ENCODE measurements at places on chromosomes 13 and 19.

DNA sequence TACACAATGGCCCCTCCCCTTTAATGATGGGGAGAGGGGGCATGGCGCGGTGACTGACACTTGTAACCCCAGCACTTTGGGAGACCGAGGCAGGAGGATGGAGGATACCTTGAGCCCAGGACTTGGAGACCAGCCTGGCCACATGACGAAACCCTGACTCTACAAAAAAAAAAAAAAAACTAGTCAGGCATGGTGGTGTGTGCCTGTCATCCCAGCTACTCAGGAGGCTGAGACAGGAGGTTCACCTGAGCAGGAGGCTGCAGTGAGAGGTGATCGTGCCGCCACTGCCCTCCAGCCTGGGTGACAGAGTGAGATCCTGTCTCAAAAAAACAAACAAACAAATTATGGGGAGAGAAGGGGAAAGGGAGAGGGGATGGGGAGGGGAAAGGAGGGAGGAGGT, 13.8 kb upstream of the ZBTB7A start:
- no peak overlapping the region for H3K27ac ChIP-seq
- DNase-seq = no peak
- no peak overlapping the region for H3K4me3 ChIP-seq
- H3K27me3 ChIP-seq = no peaks in the 10 kb centered on the region

DNA sequence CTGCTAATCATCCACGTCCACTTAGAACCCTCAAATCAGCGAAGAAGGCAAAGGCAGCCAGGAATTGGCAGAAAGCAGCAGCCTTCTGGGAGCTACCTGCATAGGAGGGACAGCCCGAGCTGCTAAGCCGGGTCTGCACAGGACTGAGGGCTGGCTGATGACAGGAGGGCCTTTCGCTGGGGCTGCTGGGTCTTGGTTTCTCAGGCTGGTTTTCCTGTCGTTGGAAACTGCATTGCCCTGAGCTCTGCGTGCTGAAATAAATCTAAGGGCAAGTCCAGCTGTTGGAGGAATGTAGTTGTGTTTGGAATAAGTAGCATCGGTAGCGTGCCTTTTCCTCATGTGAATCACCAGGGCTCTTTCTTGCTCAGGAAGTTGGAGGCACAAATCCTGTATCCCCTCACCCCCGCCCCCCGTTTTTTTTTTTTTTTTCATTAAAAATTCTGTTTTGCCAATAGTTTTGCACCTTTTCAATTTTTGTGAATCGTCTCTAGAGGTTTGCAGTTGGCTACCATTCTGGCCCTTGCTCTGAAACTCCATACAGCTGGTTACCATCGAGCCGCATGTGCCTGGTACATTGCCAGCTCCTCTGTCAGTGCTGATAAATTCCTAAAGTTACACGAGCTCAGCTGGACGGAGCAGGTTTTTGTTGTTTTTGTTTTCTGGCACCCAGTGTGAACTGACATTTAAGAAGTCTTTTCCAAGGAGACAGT, 193.9 kb upstream of the RNF113B start:
- no peaks in the 10 kb centered on the region for H3K27me3 ChIP-seq
- no peak overlapping the region for H3K4me3 ChIP-seq

DNA sequence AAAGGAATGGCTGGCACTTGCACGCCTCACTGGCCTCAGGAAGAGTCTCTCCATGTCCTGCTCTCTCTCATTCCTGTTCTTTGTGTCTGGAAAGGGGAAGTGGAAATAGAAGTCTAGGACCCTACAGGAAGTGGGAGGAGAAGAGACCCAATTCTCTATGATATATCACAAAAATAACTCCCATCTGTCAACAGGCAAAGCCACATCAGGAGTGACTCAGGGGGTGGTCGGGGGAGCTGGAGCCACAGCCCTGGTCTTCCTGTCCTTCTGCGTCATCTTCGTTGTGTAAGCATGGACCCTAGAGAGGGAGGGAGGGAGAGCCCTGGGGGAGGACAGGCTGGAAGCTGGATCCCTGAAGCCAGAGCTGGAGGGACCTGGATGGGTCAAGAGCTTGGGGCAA, 3.0 kb downstream of the SIGLEC9 start:
- peak; percentile 50 for DNase-seq
- H3K36me3 ChIP-seq = no peaks in the 10 kb centered on the region
- H3K4me1 ChIP-seq = no peaks in the 10 kb centered on the region
- no peak overlapping the region for H3K27ac ChIP-seq
- no peaks in the 10 kb centered on the region for H3K27me3 ChIP-seq

DNA sequence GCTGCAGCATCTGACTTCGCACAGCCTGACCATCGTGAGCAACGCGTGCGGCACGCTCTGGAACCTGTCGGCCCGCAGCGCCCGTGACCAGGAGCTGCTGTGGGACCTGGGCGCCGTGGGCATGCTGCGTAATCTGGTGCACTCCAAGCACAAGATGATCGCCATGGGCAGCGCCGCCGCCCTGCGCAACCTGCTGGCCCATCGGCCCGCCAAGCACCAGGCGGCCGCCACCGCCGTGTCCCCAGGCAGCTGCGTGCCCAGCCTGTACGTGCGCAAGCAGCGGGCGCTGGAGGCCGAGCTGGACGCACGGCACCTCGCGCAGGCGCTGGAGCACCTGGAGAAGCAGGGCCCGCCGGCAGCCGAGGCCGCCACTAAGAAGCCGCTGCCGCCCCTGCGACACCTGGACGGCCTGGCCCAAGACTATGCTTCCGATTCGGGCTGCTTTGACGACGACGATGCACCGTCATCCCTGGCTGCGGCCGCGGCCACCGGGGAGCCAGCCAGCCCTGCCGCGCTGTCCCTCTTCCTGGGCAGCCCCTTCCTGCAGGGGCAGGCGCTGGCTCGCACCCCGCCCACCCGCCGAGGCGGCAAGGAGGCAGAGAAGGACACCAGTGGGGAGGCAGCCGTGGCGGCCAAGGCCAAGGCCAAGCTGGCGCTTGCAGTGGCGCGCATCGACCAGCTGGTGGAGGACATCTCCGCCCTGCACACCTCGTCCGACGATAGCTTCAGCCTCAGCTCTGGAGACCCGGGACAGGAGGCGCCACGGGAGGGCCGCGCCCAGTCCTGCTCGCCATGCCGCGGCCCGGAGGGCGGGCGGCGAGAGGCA, 13.6 kb downstream of the C19orf25 start:
- DNase-seq = no peak
- H3K36me3 ChIP-seq = no peaks in the 10 kb centered on the region
- peaks cover 41% of the 10 kb centered on the region for H3K27me3 ChIP-seq
- no peak overlapping the region for H3K27ac ChIP-seq

DNA sequence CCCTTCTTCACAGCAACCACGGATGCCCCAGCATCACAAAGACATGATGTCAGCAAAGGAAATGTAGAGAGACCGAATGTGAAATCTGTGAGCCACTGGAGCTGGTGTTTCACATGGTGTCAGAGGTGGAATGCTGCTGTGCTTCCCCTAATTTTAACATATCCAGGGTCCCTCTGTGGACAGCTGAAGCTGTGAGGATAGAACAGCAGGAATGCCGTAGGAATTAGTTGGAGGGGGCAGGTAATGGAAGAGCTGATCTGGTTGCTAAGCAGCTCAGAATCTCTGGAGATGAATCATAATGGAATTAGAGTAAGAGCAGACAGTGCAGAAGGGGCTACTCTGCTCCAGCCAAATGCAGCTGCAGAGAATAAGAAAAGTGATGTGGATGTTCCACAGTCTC, 68.9 kb upstream of the ZNF835 start:
- H3K4me3 ChIP-seq = no peak overlapping the region
- no peaks in the 10 kb centered on the region for H3K27me3 ChIP-seq
- no peak for DNase-seq

- DNase-seq = no peak
- no peaks in the 10 kb centered on the region for H3K27me3 ChIP-seq
- H3K4me3 ChIP-seq = no peak overlapping the region
- no peaks in the 10 kb centered on the region for H3K36me3 ChIP-seq
Measured at GRCh38 chr13:72849571-72849970, 67.6 kb downstream of the PIBF1 start.

DNA sequence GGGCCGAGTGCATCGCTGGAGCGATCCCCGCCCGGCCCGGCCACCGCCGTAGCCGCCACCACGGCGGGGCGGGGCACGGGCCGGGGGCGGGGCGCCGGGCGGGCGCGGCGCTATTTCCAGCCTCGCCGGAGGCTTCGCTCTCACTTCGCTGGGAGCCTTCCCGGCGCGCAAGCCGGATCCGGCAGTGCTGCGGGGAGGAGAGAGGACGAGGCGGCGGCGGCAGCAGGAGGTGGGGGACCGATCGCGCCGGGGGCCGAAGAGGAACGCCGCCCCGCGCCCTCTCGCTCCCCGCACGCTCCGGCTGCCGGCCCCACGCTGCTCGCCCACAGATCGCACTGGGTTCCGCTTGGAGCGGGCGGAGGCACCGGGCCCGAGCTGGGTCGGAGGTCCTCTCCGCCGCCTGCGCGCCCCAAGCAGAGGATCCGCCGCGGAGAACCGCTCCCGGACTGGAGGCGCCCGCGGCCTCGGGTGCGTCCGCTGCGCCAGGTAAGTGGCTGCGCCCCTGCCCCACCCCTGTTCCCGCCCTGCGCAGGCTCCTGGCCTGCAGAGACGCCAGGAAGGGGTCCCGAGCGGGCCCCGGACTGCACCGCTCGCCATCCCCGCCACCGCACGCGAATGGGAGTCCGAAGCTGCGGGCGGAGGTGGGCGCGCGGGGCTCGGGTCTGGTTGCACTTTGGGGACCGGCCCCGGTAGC, at the start of gene CHST8:
Gene CHST8 (plus strand): TSS at position 143 of the 694 bp plus-strand sequence. CDS start 67,309 bp downstream, outside the sequence.
- peaks cover 7% of the 10 kb centered on the region for H3K4me1 ChIP-seq
- H3K4me3 ChIP-seq = peak within 1 kb of the TSS; percentile 17
- H3K27ac ChIP-seq = no peak within 1 kb of the TSS

GRCh38 chr13:109941951-109942350, 155.6 kb upstream of the IRS2 start:
- DNase-seq = no peak
- no peak overlapping the region for H3K27ac ChIP-seq
- H3K36me3 ChIP-seq = no peaks in the 10 kb centered on the region
- H3K4me3 ChIP-seq = no peak overlapping the region
- no peaks in the 10 kb centered on the region for H3K4me1 ChIP-seq

- DNase-seq = no peak
- H3K27ac ChIP-seq = no peak overlapping the region
- H3K27me3 ChIP-seq = no peaks in the 10 kb centered on the region
- no peak overlapping the region for H3K4me3 ChIP-seq
Measured at GRCh38 chr13:111291908-111292307, 28.5 kb upstream of the TEX29 start.

DNA sequence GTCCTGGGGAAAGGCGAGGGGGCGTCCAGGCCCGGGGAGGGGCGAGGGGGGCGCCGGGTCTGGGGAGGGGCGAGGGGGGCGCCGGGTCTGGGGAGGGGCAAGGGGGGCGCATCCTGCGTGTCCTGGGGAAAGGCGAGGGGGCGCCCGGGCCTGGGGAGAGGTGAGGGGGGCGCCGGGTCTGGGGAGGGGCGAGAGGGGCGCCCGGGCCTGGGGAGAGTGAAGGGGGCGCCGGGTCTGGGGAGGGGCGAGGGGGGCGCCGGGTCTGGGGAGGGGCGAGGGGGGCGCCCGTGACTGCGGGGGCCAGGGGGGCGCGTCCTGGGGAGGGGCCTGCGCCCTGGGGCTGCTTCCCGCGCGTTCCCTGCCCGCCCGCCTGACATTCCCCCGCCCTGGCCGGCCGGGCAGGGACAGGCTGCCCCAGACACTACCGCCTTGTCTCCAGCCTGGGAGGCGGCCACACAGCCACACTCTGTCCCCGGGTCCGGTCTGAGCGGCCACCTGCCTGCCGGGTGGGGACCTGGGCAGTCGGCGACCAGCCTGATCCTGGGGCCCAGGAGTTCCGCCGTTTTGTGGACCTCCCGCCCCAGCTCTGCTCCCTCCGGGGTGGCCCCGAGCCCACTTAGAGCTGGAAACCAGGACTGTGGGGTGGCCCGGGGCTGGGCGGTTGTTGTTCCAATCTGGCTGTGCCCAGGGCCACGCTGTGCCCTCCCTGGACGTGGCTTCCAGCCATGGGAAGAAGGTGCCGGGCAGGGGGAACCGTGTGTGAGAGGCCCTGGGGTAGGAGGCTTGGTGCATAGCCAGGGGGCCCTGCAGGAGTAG, 11.8 kb downstream of the PALM start:
- no peaks in the 10 kb centered on the region for H3K27me3 ChIP-seq
- no peak overlapping the region for H3K27ac ChIP-seq
- no peak overlapping the region for H3K4me3 ChIP-seq

GRCh38 chr19:13012690-13013608, 17.7 kb downstream of the NFIX start:
- H3K27ac ChIP-seq = peak overlapping the region; percentile 46
- no peaks in the 10 kb centered on the region for H3K36me3 ChIP-seq
- H3K4me3 ChIP-seq = no peak overlapping the region

DNA sequence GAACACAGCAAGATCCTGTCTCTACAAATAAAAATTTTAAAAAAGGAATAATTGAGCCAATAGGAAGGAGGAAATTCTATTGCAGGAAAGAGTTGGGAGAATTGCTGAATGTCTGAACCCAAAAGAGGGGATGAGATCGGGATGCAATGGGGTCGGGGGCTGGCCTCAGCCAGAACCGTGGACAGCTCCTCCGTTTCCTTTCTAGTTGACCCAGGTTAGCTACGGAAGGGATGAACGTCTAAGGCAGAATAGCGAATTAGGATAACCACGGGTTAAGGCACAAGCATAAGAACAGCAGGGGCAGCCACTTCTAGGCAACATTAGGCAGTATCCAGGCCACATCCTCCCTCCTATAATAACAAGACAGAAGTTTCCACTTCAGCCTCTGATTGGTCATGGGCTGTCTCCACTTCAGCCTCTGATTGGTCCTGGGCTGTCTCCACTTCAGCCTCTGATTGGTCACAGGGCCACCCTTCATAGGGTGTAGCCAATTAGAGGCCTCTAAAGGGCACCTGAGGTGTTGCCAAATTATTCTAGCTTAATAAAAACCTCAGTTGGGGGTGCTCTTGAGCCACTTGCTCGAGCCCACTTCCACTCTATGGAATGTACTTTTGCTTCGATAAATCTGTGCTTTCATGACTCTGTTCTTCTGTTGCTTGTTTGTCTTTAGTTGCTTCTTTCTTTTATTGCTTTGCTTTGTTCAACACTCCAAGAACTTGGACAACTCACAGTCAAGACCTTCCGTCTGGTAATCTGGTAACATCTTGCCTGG, 24.9 kb upstream of the TPM4 start:
- no peak for DNase-seq
- no peaks in the 10 kb centered on the region for H3K4me1 ChIP-seq
- no peak overlapping the region for H3K27ac ChIP-seq
- no peaks in the 10 kb centered on the region for H3K27me3 ChIP-seq

- no peak overlapping the region for H3K27ac ChIP-seq
- no peaks in the 10 kb centered on the region for H3K36me3 ChIP-seq
- H3K27me3 ChIP-seq = no peaks in the 10 kb centered on the region
- no peak for DNase-seq
- no peak overlapping the region for H3K4me3 ChIP-seq
Measured at GRCh38 chr13:41384749-41385503, 72.4 kb upstream of the RGCC start.

- DNase-seq = no peak
- no peaks in the 10 kb centered on the region for H3K4me1 ChIP-seq
- H3K4me3 ChIP-seq = no peak overlapping the region
- H3K27ac ChIP-seq = no peak overlapping the region
- no peaks in the 10 kb centered on the region for H3K36me3 ChIP-seq
Measured at GRCh38 chr19:47704024-47704423, 9.2 kb upstream of the EHD2 start.

- no peak overlapping the region for H3K27ac ChIP-seq
- H3K27me3 ChIP-seq = no peaks in the 10 kb centered on the region
- no peaks in the 10 kb centered on the region for H3K36me3 ChIP-seq
- H3K4me1 ChIP-seq = no peaks in the 10 kb centered on the region
- DNase-seq = no peak
Measured at GRCh38 chr13:87810391-87810801, 139.2 kb downstream of the SLITRK5 start.

GRCh38 chr13:50437252-50437651, 406.2 kb downstream of the DLEU7 start:
- H3K36me3 ChIP-seq = no peaks in the 10 kb centered on the region
- H3K27me3 ChIP-seq = no peaks in the 10 kb centered on the region
- no peak overlapping the region for H3K27ac ChIP-seq

- no peak overlapping the region for H3K4me3 ChIP-seq
- no peaks in the 10 kb centered on the region for H3K27me3 ChIP-seq
- H3K27ac ChIP-seq = no peak overlapping the region
Measured at GRCh38 chr13:102724923-102725322, 30.1 kb upstream of the METTL21C start.

Measured in adrenal gland (tissue), 19 donors.